ENCODE measurements at places on chromosomes 1 and 21.
A peak's percentile ranks its signal among the peaks of the same experiment; 100 is the strongest.

- no peak for DNase-seq
Measured at GRCh38 chr1:115179397-115180079, 90.2 kb upstream of the TSPAN2 start.

DNA sequence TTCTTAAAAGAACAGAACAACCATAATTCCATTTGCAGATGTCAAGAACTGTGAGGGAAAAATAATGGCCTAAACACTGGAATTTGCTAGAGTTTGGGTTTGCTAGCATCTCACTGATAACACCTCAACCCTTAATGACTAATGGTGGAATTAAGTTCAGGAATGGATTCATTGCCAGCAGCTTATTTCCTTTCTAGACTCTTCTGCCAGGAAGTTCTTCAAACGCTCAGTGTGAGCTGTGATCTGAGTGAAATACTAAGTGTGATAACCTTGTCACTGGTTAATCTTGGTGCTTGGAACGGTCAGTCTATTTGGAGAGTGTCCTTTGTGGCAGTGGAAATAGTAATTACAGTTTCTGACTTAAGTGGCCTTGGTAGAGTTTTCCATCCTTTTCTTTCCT is 21.6 kb upstream of the PLEKHM2 start:
- DNase-seq, result no peak

DNA sequence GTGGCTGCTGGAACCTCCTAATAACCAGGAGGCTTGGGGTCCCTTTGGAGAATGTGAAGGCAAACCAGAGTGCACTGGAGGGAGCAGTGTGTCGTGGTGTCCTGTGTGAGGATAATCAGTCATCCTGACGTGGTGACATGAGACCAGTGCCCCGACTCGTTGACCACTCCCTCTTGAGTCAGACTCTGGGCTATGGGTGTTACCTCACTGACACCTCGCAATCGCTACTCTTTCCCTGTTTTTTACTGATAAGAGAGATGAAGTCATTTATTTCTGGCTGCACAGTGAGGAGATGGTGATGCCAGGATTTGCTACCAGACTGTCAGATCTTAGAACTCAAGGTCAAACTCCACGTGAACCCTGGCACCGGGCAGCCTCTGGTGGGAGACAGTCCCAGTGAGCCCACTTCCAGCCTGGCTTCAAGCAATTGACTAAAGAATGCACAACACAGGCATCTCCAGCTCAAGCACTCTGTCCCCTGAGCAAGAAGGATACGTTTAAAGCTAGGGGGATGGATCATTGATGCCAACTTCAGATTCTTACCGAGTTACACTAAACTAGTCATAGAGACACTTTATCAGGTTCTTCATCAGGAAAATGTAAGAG is 30.3 kb downstream of the UBASH3A start:
- no peak for DNase-seq

DNA sequence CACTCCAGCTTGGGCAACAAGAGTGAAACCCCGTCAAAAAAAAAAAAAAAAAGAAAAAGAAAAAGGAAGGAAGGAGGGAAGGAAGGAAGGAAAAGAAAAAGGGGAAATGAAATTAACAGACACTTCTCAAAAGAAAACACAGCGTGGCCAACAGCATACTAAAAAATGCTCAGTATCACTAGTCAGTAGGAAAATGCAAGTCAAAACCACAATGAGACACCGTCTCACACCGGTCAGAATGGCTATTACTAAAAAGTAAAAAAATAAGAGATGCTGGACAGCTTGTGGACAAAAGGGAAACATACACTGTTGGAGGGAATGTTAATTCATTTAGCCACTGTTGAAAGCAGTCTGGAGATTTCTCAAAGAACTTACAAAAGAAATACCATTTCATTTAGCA is 369.5 kb upstream of the BRINP3 start:
- no peak for DNase-seq

DNA sequence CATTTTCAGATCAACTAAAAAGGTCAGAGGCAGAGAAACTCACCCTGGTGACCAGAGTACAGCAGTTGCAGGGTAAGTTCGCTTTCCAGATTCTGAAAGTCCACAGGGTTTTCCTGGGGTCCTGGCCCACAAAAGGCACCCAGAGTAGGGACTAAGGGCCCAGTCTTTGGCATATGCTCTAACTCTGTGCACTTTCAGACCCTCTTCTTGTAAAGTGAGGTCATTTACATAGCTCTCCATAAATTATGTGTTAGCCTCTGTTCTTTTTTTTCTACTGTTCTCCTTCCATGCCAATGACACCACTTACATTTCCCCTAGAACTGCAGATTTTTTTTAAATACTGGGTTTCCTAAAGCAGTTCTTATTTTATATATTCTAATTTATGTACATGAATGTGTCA is 6.3 kb downstream of the C1orf74 start:
- no peak for DNase-seq

GRCh38 chr1:26787381-26787705 is 407 bp upstream of the PIGV start:
- DNase-seq, result peak; percentile 53

DNA sequence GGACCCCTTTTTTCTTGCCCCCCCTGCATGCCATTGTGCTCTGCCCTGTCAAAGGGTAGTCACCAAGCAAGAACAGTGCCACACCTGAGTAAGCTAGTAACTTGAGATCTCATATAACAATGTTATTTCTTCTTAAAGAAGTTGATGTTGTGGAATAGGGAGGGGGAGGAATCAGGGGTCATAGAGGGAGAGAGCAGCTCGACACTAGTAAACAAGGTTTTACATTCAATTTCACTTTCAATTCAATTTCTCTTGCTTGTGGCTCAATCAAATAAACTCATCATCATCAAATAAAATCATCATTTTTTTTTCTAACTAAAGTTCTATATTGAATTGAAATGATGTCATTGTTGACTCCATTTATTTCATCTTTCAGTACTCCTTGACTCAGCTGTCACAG is 106.4 kb downstream of the CRB1 start:
- no peak for DNase-seq

GRCh38 chr1:207221934-207222351 is 99.5 kb upstream of the CD55 start:
- DNase-seq, result no peak

- DNase-seq, result no peak
Measured at GRCh38 chr1:46248122-46248920, 758 bp downstream of the RAD54L start.

DNA sequence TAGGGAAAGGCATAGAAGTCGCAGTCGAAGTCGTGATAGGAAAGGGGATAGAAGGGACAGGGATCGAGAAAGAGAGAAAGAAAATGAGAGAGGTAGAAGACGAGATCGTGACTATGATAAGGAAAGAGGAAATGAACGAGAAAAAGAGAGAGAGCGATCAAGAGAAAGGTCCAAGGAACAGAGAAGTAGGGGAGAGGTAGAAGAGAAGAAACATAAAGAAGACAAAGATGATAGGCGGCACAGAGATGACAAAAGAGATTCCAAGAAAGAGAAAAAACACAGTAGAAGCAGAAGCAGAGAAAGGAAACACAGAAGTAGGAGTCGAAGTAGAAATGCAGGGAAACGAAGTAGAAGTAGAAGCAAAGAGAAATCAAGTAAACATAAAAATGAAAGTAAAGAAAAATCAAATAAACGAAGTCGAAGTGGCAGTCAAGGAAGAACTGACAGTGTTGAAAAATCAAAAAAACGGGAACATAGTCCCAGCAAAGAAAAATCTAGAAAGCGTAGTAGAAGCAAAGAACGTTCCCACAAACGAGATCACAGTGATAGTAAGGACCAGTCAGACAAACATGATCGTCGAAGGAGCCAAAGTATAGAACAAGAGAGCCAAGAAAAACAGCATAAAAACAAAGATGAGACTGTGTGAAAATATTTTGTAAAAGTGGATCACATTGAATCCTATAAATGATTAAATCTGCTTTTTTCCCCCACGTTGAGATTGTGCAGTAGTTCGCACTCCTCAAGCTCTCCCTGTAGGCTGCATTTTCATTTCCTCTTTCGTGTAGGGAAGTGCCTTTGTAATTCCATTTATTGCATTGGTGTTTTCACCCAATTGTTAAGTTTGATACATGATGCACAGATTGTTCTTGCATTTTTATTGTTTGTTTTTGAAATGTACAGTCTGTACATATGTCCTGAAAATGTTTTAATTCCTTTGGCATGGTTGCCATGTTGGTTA is 7.5 kb downstream of the PRPF38B start:
- DNase-seq, result no peak

DNA sequence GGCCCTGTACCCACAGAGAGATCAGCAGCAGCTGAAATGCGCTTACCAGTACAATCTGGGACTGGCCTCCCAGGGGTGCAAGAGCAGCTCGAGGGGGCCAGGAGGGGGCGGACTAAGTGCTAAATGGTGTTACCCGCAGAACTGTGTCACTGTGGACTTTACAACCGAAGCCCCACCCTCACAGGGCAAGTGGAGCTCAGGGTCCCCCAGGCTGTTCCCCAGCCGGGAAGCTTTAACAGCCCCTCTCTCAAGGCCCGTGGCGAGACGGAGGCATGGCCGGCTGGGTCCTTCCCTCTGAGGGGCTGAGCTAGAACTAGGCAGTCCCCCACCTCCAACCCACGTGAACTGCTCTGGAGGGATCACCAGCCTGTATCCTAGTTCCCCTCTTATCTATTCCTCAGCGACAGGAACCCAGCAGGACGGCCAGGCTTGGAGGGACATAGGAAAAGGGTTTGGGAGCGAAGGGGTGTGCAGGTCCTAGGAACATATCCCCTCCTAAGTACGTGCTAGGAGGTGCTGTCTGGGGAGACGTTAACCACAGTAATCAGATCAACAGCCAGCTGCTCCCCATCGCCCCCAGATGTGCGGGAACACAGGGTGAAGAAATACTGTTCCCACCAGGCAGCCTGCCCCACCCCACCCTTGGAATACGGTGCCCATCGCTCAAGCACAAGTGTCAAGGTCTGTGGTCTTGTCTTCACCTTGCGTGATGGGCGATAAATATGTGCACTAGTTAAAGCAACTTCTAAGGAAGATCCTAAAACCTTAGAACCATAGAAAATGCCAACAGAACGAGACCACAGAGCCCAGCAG is 24.4 kb downstream of the ZBTB17 start:
- DNase-seq, result peak; percentile 43

GRCh38 chr1:166960858-166961474 is 14.4 kb downstream of the ILDR2 start:
- DNase-seq, result no peak

DNA sequence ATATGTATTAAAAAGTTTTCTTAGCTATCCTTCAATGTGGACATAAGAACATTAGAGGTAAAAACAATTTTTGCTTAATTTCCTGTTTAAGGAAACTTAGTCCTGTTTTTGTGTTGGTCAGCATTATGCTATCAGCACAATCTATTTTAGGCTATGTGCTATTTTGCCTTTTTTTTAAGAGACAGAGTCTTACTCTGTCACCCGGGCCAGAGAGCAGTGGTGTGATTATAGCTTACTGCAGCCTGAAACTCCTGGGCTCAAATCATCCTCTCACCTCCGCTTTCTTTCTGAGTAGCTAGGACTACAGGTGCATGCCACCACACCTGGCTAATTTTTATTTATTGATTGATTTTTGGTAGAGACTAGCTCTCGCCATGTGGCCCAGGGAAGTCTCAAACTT is 199.1 kb upstream of the TMPRSS15 start:
- DNase-seq, result no peak

DNA sequence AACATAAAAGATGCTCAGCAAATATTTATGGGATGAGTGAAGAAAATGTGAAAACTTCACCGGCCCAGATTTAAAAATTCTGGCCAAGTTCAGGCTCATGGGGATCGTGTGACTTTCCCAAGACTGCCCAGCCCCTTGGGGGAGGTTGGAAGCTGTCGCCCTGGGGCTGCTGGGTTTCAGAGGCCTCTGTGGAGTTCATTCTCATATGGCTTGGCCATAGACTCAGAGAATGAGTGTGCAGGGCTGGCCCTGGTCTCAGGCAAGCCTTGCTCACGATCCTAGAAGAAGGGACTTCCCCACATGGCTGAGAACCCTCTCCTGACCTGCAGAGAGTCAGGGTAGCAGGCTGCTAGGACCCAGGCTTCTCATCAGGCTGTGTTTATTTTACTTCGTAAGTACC is 24.6 kb downstream of the PADI2 start:
- DNase-seq, result no peak

GRCh38 chr1:54838565-54839180 is 37.5 kb upstream of the TTC22 start:
- no peak for DNase-seq

GRCh38 chr1:47405697-47406096 is 10.4 kb upstream of the FOXE3 start:
- DNase-seq, result no peak

DNA sequence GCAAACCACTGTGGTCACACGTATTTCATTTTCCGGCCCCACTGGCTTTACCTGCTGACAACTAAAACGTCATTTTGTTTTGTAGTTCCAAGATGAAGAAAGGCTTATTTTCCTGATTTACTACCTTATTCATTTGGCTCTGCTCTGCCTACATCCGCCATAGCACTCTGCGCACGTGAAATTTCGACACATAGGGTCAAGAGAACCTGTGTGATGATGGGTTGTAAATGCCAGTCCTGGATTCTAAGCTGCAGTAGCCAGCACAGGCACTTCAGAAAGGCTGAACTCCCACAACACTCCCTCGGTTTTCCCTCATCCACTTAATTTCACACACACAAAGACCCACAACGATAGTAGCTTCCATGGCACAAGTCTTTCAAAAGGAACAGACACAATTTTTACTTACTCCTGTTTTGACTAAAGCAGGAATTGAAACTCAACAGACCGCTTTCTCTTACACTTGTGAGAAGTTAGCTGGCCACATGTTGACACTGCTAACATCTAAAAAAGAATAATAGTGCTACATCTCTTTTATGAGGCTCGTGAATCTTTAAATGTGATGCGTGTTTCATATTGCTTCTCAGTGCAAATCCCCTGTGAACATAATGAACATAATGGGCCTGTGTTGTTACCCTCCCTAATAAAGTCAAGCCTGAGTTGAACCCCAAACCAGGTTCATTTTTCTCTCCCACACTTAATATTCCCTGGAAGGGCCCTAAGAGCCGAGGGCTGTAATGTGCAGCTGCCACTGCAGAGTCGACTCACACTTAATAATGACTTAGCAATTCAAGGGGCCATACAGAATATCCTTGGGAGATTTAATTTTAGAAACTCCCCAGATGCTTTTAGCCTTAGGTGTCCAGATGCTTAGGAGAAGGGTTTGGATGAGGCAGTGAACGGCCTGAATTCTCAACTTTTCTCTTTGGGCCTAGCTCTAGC is 1.5 kb upstream of the RUNX1 start:
- DNase-seq, result no peak

DNA sequence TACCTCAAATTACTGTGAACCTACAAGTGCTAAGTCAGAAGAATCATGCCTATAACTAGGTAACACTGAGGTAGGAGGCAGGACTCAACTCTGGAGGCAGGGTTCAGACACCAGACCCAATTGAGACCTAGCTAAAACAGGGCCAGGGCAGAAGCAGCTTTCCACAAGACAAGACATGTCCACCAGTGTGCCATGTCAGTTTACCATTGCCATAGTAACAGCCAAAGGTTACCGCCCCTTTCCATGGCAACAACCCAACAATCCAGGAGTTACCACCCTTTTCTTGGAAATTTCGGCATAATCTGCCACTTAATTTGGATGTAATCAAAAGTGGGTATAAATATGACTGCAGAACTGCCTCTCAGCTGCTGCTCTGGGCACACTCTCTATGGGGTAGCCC is 432.3 kb downstream of the DPYD start:
- no peak for DNase-seq
